Activated CD8-positive, alpha-beta memory T cell treated with anti-CD3 and anti-CD28 coated beads, Interleukin-2, amount 50 U/mL, for 48 hours (primary cell): ENCODE measurements at places on chromosomes 3 and 15.

- no peak for DNase-seq
Measured at GRCh38 chr3:166071831-166072230, 234.6 kb upstream of the BCHE start.

- DNase-seq, result no peak
Measured at GRCh38 chr3:178761024-178761423, 224.8 kb downstream of the KCNMB2 start.

DNA sequence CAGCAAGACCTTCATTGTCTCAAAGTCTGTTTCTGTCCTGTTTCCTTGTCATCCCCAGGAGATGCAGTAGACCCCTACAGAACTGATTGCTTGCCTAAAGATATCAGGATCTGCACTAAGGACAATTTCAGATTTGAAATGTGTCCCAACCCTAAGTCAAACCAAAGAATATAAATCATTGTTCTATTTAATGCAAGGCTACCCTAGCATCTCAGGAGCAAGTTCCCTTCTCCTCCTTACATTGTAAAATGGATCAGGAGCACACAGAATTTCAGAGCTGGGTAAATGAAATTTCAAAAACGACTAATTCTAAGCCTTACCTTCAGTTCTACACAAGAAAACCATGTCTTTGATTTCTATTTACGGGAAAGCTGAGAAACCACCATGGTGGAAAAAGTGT is 360.9 kb upstream of the KCNH8 start:
- no peak for DNase-seq

DNA sequence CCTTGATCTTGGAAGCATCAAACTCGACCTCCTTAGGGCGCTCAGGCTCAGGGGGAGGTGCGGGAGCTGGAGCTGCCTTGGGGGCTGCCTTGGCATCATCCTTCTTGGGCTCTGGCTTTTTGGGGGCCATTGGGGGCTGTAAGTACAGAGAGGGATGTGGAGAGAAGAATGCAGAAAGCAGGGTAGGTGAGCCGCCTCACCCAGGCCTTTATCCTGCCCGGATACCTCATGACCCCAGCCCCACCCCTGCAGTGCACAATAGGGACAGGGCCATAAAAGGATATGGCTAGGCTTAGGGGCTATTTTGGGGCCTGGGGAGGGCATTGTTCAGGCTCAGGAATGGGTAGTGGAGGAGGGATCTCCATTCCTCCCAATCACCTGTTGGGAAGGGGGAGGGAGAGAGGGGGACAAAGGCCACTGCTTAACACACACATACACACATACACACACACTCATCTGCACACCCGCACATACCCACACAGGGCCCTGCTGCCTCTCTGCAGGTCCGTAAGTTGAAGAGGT is at the start of gene MYL3:
MYL3 (minus strand) TSS at position 184 of the 522 bp plus-strand sequence; CDS start at position 130, 54 bp downstream.
- DNase-seq, result no peak

DNA sequence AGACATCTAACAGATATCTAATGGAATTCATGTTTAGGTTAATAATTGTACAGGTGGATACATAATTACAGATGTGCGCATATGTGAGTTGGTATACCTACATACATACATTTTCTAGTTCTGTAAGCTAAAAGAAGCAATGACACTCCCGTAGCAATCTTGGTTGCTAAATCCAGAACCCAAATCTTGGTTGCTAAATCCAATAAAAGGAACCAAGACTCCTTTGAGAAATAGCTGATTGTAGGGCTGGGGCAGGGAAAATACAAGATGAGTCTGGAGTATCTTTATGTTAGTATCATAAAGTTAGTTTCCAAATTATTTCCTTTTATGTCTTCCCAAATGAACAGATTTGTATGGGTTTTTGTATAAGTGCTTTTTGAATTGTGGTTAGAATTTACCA is 135.2 kb downstream of the TMCC1 start:
- no peak for DNase-seq

DNA sequence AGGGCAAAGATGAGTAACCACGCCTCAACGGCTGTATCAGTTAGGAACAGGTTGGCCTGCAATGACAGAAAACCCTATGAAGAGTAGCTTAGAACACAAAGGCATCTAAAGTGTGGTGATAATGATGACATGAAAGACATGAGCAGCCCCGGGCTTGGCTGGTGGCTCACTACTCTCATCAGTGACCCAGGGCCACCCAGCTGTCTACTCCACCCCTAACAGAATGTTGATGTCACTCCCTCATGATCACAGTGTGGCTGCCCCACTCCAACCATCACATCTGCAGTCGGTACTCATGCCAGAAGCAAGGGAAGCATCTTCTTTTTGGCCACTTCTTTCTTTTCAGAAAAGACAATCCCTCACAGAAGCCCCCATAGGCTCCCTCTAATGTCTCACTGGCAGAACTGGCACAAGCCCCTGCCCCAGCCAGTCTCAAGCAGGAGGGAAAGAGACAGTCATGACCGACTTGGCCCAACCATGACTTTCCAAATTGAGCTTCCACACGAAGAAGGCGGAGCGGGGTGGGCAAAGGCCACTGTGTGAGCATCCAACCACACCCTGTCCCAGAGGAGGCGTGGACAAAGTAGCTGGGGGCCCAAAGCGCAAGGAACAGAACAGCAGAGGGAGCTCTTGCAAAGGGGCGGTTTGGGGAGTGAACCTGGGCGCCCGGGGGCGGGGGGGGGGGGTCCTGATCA is 72.0 kb upstream of the IQSEC1 start:
- DNase-seq, result no peak

DNA sequence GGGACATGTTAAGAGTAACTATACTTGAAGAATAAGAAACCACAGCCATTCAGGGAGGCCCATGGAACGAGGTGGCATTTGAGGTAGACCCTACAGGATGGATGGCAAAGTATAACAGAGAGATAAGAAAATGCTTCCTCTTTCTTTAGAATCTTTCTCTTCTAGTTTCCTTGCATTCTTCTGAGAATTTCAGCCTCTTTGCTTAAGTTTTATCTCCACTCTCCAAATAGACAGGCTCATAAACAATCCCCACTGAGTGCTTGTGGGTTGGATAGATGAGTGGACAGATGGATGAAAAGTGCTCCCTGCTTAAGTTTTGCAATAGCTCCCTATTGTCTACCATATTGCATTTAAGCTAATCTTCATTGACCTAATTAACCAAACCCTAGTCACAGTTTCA is 103.7 kb downstream of the MEX3B start:
- DNase-seq, result no peak

DNA sequence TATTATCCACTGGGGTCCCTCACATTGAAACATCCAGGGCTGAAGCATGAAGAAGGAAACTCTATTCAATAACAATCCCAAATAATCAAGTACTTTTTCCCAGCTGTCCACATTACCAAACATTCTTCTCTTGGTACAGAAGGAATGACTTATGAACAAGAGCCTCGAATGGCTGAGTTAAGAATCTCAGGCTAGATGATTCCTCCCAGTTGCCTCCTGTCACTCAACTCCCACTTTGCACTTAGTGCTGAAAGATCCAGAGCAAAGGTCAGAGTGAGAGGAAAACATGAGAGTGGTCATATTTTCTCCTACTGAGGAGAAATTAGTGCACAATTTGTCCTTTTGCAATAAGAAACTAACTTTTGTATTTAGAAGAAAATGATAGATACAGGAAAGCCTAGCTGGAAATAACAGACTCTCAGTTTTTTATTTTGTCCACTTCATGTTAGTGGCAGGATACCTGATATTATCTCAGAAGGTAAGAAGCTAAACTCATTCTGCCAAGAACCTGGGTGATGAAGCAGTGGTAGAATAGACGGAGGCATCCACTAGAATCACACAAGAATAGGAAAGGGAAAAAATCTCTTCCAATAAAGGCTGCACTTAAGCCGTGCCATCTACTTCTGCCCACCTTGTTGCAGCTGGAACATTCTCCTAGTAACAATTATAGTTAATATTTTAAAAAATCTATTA is 46.2 kb downstream of the GADL1 start:
- no peak for DNase-seq
